ENCODE measurements at places on chromosomes 13 and 19. TPM values are rescaled to one million over a fixed set of nuclear protein-coding genes. Genes with fewer than 3 reads are reported as not detected.
A peak's percentile ranks its signal among the peaks of the same experiment; 100 is the strongest.

DNA sequence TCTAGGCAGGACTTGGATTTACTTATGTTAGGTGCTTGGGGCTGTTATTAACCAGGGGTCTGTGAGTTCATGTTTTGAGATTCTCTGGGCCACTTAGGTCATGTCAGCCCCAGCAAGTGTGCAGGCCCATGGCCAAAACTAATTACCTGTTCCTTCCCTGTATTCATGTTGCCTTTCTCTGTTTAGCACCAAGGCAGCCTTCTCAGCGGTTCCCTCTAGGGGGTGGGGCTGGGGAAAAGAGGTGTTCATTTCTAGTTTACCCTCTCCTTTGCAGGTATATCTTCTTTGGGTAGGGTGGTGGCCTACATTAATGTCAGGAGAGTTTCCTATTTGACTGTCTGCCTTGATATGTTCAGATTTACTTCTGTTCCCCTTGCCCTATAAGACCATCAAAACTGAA is 61.7 kb downstream of the PDS5B start:
- DNase-seq: no peak

DNA sequence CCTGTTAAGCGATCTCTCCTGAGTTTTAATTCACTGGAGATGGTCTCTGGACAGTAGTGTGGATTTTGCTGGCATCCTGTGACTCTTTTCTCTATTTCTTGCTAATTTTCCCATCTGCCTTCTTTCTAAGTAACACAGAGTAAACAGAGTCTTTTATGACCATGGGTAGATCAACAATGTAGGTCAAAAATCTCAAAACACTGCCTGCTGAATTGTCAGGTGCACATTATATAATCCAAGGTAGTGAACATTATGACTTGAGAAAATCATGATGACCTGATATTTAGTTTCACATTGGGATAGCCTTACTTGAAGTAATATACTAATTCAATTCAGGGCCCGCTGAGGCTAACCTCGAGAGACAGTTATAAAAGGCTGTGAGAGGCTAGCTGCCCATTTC is 180.7 kb downstream of the TDRD3 start:
- no peak for DNase-seq

Gene LIPE
- total RNA-seq: 34.0 TPM

- no peak for DNase-seq
Measured at GRCh38 chr13:22855926-22856325, 324.9 kb upstream of the SGCG start.

Gene MAST1
- 0.31 TPM for total RNA-seq

Gene ZNF433
- total RNA-seq: 4.8 TPM

- no peak for DNase-seq
Measured at GRCh38 chr13:28282451-28282850, 144.1 kb downstream of the PAN3 start.

Gene PTGER1
- total RNA-seq: 2.4 TPM

DNA sequence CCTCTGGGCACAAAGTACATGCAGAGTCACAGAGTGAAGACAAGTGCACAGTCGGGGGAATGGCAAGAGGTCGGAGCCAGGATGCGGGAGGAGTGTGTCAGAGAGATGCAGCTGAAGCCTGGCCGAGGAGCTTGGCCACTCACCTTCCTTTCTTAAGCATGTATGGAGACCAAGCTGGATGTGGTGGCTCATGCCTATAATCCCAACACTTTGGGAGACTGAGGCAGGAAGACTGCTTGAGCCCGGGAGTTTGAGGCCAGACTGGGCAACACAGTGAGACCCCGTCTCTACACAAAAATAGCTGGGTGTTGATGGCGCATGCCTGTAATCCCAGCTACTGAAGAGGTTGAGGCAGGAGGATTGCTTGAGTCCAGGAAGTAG is 67.0 kb downstream of the LATS2 start:
- DNase-seq: peak; percentile 45

DNA sequence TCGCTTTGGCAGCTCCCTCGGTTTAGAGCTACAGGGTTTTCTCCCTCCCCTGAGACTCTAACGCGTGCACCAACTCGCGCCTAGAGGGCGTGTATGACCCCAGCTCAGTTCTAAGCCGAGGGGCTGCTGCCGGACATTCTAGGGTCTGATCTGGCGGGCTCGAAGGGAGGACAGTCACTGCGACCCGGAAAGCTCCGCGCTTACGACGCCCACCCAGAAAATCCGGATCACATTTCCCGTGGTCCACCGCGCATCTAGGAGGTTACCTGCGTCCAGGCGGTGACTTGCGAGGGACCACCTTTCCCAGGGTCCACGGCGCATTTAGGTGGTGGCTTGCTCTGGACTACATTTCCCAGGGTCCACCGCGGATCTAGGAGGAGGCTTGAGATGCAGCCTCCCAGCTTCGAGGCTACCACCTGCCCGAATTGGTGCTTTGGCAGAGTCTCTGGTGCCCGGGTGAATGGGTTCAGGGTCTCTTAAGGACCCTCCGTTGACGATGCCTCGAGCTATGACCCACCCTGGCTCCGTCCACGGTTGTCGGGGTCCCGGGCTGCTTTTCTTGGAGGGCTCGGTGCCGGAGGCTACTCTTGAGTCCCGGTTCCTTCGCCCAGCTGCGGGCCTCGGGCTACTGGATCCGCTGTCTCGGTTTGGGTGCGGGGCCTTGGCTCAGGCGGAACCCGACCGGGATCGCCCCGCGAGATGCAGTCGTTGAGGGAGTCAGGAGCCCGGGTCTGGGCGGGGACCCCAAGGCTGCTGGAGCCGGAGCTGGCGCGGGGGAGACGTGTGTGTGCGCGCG is 30.5 kb downstream of the ZNF146 start:
- no peak for DNase-seq

Gene SIGLEC10
- 3.2 TPM for total RNA-seq

DNA sequence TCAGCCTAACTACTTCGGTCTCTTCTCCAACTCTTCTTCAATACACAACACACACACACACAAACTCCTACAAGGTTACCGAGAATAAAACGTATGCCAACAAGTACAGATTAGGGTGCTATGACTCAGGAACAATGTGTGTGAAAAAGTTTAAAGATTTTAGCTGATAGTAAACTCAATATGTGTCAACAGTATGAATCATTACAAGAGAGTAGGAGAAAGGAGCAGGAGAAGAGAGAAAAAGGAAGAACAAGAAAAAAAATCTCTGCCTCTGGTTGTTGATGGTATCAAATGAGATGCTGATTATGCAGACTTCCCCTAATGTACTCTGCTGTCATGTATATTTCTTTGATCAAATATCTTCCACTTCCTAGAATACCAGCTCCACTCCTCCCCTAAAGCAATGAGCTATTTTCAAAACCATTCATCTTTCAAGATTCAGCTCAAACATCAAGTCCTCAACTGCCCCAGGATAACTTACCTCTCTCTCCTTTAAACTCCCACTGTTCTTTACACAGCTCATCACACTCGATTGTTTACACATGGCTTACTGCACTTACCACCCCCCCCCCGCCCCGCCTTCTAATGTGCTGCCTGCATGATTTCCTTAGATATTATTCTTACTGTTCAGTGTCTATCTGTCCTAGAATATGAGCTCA is 95.6 kb downstream of the FAM216B start:
- no peak for DNase-seq
